Stimulated activated CD4-positive, alpha-beta T cell treated with anti-CD3 and anti-CD28 coated beads, Interleukin-1b, Interleukin-23, amount 100 ng/mL, for 1 hour (primary cell): ENCODE measurements at places on chromosomes 1 and 21.

DNA sequence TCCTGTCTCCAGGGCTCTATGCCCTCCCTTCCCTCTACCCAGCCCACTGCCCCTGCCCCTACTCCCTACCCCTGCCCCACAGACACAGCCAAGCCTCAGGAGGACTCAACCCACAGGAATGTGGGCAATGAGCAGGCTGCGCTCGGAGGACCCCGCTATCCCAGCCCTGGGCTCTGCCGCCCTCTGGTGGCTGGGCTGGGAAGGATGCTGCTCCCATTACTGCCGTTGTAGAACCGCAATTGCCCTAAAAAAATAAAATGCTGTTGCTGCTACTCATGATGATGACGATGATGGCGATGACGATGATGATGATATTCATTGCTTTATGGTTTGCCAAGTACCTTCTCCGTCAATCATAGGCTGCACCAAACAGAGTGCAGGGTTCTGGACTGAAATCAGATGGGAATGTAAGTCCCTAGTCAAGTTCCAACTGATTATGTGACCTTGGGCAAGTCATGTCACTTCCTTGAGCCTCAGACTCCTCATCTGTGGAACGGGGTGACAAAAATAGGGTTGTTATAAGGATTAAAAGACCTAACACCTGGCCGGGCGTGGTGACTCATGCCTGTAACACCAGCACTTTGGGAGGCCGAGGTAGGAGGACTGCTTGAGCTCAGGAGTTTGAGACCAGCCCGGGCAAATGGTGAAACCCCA, 24.6 kb downstream of the ARHGEF19 start:
- peak; percentile 64 for DNase-seq

DNA sequence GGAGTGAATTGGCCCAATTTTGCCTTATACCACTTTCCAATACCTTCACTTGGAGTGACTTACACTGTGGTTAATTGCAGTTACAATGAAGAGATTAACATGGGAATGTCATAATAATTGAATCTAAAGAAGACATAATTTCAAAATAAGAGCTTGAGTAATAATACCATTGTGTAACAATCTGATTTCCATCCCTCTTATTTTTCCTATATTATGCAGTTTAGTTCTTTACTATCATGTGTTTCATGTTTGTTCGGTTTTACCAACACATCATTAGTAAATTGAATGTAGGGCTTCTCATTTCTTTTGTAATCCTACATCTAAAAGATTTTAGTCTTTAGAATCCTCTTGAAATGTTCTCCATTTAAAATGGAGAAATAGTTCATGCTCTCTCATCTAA, 19.2 kb upstream of the XPR1 start:
- no peak for DNase-seq

- DNase-seq, result no peak
Observed at GRCh38 chr1:209755256-209755655, 597 bp upstream of the TRAF3IP3 start.

- no peak for DNase-seq
Observed at GRCh38 chr1:15843826-15844572, 3.5 kb upstream of the SPEN start.

DNA sequence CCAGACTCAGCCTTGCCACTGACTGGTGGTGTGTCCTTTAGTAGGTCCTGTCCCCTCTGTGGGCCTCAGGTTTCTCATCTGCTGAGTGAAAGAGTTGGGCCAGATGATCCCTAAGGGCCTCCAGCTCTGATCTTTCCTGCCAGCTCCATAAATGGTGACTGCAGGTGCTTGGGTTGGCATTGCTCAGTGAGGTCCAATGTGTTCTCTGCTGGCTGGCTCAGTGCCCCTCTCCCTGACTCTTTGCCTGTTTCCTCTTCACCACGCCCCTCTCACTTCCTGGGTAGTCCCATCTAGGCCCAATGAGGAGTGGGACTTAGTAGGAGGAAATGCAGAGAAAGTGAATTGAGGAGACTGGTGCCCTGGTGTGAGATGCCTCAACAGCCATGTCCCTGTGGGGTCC, 36.6 kb downstream of the UBE2T start:
- no peak for DNase-seq

DNA sequence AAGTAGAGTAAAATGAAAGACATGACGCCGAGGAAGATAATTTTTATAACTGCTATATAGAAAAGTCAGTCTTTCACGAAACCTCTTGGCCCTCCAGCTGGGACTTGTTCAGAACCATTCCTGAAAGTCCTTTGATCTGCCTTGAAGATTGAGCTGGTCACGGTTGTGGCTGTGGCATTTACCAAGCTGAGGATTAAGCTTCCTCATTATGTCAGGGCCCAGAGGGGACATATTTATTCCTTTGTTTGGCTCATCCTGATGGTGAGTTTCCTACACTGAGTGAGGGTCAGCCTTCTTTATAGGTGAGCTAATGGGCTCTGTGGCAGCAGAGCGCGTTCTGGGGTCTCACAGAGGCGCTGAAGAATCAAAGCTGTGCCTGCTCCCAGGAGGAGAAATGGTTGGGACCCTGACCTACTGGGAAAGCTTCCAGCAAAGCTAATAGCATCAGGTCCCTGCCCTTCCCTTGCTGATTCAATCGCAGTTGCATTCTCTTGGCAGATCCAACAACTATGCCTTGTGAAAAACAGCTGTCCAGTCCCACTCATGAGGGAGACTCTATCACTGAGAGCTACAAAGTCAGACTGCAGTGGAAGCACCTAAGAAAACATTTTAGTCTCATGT, 43.2 kb upstream of the PBX1 start:
- DNase-seq, result no peak

- DNase-seq, result no peak
Observed at GRCh38 chr1:57637155-57637554, 213.3 kb upstream of the DAB1 start.

- no peak for DNase-seq
Observed at GRCh38 chr21:19608101-19608621, 1204.6 kb upstream of the TMPRSS15 start.

GRCh38 chr21:32537569-32537881, 47.8 kb downstream of the TCP10L start:
- no peak for DNase-seq

DNA sequence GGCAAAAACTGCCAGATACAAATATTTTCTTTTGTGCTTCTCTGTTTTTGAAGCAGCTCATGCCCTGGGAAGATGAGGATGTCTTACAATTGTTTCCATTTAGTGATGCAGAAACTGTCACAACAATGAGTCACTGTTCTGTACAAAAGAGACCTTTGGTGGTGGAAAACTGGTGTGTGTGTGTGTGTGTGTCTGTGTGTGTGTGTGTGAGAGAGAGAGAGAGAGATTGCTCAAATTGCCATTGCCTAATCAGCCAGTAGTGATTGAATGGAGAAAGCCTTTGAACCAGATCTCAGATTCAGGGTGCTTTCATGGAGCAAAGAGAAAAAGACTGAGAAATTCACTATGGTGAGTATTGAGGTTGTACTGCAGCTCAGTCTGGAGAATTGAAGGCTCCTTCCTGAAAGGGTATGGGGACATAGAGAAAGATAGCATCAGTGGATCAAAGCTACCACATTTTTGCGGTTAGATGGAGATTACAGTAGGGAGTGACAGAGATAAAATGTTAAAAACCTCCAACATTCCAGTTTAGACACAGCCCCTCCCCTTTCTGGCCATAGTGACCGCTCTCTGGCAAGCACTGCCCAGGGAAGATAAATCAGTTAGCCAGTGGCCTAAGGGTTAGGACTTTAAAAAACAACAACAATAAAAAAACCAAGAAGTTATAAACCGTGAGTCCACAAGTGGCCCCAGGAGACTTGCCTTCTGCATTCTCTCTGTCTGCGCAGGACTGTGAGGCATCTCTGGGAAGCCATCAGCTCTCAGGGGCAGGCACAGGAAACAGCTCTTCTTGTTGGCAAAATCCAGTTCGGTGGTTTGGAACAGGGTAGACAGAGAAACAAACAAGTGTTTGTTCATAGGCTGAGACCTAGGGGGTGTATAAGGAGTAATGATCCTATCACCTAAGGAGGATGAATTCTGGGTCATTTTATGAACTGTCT, 406.5 kb downstream of the DUSP10 start:
- DNase-seq, result no peak

DNA sequence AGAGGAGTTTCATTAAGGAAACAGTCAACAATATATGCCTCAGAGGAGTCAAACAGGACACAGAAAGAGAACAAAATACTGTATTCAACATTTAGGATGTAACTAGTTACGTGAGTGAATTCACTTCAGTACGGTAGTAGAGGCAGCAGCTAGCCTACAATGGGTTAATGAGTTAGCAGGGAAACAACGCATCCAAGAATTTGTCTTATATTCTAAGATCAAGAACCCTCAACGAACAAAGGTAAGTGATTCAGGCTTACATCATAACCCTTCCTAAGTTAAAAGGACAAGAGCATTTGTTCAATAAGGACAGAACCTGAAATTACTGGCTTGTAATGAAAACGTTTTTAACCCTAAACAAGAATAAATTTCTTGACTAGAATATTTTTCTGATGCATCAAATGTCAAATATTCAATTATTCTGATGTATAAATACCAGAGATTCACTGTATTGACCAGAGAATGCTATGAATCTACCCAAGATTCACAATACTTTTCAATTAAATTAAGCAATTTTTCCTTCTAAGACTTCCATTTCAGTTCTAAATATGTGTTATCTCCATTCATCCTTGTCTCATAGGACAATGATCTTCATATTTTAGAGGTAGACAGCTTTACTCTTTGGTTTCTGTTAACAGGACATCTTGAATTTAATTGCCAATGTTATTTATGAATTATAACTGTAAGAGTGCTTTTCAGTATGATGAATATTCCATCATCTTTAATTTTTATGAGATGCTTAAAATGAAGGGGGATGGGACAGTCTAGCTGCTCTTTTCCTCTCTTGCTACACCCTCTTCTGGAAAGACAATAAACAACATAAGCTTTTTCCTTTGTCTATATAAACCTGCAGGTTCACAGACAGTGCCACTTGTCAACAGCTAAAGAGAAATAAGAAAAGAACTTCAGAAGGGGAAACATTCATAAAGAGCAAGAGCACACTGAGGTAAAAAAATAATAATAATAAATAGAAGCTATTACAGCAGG, 209.5 kb downstream of the SMYD3 start:
- no peak for DNase-seq

DNA sequence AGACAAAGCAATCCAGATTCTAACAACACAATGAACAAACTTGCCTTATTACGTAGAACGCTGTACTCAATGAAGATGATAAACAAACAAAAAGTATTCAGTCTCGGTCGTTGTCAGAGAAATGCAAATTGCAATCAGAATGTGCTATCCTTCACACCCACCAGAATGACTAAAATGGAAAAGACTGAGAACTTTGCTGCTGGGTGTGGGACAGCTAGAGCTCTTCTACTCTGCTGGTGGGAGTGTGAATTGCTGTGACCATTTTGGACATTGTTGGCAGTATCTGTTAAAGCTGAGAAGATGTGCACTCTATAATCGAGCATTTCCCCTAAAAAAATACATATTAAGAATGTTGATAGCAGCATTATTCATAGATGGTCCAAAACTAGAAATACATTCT, 111.4 kb downstream of the PEX14 start:
- no peak for DNase-seq

- DNase-seq, result no peak
Observed at GRCh38 chr1:1968767-1969504, 34.6 kb downstream of the CFAP74 start.

DNA sequence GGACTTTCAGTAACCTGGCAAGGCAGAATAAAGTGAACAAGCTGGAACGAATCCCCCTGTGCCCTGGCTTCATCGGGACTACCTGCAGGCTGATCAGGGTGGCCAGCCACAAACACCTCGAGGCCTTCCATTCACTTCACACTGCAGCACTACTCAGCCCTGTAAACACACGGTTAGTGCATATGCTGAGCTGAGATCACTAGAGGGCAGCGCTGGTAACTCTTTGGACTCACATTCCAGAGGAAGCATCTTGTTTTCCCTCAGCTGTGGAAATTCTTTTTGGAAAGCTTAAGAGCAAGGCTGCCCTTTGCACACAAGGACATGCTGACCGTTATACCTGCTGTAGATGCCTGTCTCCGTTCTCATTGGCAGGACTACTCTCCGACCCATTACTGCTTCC, 32.1 kb downstream of the PCSK9 start:
- no peak for DNase-seq
